ENCODE measurements at places on chromosomes 5 and 9. TPM values are rescaled to one million over a fixed set of nuclear protein-coding genes. Genes with fewer than 3 reads are reported as not detected.

Gene CFAP90
- not detected for total RNA-seq

Gene TAS2R1
- not detected for total RNA-seq

Gene CCDC192
- total RNA-seq, result not detected

Gene SHISAL2B
- not detected for total RNA-seq

Gene ORM2
- not detected for total RNA-seq

Gene EIF4E1B
- not detected for total RNA-seq

Gene CD274
- total RNA-seq, result 11.1 TPM

Gene GRM6
- total RNA-seq, result not detected

Gene SH3RF2
- 0.45 TPM for total RNA-seq

Gene BAAT
- not detected for total RNA-seq

Gene PCDHB15
- total RNA-seq, result not detected

All from T-helper 2 cell treated with Interferon-gamma antibody and Interleukin-4, amounts not matched to agents 100 ng/mL and 5 ng/mL, for 36 hours (primary cell).